ENCODE measurements at places on chromosomes 16 and 17. TPM values are rescaled to one million over a fixed set of nuclear protein-coding genes. Genes with fewer than 3 reads are reported as not detected.

Gene RBFOX1
- 0.68 TPM for total RNA-seq

Gene TBC1D3G
- 6.3 TPM for total RNA-seq

Gene C16orf95
- 71.9 TPM for total RNA-seq

GRCh38 chr16:54998834-54999233 is 68.2 kb downstream of the IRX5 start:
- no peak for DNase-seq

Gene CA7
- total RNA-seq = 1.9 TPM

DNA sequence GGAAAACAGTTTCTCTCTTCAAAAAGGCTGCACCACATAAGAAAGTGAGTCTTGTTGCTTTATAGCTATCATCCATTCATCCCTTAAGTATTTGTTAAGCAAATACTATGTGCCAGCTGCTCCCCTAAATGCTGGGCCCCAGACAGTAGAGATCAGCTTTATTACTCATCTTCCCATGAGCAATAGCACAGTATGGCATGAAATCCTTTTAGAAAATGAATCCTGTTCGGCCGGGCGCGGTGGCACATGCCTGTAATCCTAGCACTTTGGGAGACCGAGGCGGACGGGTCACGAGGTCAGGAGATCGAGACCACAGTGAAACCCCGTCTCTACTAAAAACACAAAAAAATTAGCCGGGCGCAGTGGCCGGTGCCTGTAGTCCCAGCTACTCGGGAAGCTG is 99.5 kb downstream of the MYO1D start:
- DNase-seq = no peak

GRCh38 chr16:4158143-4159093 is 42.2 kb upstream of the ADCY9 start:
- no peak for DNase-seq

GRCh38 chr16:85491798-85492294 is 121.3 kb upstream of the GSE1 start:
- peak; percentile 93 for DNase-seq

DNA sequence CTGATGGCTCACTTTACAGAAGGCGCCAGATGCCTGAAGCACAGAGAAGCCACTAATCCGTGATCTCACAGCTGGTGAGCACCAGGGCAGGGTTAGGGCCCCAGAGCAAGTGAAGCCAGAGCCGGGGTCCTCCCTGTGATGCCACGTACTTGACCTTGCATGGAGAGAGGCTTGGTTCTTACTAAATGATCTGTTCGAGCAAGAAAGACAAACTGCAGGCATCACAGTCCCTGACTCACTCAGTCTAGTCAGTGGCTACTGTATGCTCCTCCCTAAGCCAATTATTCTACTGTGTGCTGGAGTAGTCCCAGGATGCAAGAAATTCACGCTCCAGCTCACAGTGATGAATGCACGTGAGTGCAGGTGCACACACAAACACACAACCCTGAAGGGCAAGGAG is 55.4 kb downstream of the SDK2 start:
- DNase-seq = no peak

All from testis (tissue), 5 donors.